ENCODE measurements at places on chromosomes 2 and 18.

DNA sequence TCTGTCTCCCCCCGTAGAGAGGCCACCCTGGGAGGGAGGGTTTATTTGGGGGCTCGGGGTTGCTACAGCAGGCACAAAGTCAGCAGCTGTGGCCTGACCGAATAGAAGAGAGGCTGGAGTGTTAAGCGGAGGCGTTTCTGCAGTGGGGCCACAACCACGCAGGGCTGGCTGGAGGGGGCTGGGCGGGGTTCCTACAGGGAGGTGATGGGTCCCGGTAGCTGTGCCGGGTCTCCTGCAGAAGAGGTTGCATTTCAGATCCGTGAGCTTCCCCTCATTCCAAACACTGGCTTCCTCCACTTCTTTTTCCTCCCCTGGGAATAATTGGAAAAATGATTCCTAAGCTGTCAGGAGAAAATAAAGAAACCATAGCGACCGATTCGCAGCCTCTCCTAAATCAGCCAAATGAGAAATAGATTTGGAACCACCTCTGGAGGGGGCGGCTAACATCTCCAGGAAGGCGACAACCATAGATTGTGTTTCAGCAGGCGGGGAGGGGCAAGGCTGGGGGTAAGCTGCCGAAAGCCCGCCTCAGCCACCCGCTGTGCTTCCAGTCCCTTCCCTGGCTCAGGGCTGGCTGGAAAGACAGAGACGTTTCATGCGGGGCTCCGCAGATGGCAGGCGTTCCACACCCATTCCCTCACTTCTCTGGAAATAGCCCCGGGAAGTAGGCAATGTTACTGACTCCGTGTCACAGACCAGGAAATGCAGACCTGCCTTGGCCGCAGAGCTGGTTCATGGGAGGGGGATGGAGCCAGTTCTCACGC, 85.6 kb upstream of the TAF1B start:
- DNase-seq: peak; percentile 75

DNA sequence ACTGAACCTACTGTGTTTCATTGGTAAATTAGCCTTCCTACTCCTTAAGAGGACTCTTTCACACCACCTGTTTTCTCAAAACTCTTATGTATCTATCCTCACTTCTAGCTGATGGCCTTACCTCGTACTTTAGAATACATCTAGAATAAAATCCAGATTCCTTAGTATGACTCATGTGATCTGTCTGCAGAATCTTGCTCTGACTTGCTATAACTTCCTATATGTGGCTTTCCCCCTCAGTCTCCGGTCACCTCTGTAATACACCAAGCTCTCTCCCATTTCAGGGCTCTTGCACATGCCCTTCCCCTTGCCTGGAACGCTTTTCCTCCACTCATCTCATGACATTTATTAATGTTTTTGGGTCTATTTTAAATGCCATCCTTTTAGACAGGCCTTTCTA, 95.6 kb upstream of the LHCGR start:
- peak; percentile 51 for DNase-seq

DNA sequence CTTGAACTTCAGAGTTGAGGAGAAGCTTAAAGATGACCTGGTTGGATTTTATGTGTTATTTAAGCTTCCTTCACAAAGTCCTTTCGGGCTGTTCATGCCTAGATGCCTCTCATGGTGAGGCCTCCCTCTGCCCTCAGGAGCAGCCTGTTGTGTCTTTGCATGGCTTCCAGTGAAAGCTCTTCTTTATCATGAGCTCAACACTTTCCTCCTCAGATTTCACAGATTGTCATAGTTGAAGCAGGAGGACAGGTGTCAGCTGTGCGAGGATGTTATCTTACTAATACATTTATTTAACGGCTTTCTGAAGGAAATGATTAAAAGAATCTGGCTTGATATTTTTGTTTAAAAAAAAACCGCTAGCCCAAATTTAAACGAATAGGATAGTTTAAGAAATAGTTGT, 48.8 kb upstream of the ITSN2 start:
- no peak for DNase-seq

- DNase-seq: no peak
Measured at GRCh38 chr2:16682431-16683118, 16.9 kb upstream of the CYRIA start.

Data from fibroblast of skin of scalp (primary cell).